HT1080 (cell line): ENCODE measurements at places on chromosomes 4 and X.
A peak's percentile ranks its signal among the peaks of the same experiment; 100 is the strongest.

DNA sequence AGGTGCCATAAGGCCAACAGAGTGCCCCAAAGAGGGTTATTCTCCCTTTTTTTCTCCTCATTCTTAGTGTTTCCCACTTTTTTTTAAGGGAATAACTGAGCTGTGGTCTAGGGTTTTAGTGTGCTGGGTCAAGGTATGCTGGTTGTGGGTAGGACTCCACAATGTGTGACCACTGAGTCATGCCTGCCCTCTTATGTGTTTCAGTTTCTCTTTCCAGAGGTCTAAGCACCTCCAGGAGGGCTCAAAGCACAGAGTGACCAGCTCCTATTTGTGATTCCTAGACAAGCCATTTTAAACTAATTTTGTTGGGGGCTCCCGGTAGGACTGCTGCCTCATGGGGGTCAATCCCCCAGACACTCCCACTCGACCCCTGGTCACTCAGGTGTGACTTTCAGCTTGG lies 80.5 kb upstream of the GC start:
- peak; percentile 5 for DNase-seq

- peak; percentile 41 for DNase-seq
These were observed 315.7 kb downstream of the FBXW7 start for GRCh38 chr4:152220201-152220666.

DNA sequence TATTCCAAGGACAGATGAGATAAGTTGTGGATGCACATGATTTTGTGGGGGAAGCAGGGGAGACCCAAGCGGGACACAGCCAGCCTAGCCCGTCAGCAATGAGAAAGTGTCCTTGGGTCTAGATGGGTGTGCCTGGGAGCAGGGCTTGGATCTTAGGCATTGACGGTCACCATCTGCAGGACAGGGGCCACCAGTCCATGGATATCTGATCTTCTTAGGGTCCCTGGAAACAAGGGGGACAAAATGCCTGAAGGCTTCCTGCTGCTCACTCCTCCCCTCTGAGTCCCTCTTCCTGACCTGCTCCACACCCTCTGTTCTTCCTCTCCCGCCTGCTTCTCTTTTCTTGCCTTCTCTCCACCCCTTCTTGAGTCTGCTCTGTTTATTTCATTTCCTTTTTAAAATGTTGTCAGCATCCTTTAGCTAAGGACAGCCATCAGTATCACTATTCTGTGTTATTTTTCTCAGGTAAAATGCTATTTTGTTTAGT lies 298.4 kb downstream of the RAPGEF2 start:
- DNase-seq, result no peak

DNA sequence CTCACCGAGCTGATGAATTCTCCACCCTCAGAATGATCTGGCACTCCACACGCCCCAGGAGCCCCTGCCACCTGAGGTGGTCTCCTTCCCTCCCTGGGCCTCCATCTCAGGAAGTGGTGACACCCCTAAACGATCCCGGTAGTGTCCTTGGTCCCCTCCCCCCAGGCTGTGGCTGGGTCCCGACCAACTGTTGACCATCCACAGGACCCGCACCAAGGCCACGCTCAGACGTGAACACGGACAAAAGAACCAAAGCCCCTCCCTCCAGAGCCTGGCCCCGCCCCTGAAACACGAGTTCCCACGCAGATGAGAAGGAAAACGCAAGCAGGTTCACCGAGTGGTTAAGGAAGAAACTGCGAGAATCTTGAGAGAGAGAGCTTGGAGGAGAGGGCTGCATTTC lies 16.6 kb downstream of the LRPAP1 start:
- no peak for DNase-seq

DNA sequence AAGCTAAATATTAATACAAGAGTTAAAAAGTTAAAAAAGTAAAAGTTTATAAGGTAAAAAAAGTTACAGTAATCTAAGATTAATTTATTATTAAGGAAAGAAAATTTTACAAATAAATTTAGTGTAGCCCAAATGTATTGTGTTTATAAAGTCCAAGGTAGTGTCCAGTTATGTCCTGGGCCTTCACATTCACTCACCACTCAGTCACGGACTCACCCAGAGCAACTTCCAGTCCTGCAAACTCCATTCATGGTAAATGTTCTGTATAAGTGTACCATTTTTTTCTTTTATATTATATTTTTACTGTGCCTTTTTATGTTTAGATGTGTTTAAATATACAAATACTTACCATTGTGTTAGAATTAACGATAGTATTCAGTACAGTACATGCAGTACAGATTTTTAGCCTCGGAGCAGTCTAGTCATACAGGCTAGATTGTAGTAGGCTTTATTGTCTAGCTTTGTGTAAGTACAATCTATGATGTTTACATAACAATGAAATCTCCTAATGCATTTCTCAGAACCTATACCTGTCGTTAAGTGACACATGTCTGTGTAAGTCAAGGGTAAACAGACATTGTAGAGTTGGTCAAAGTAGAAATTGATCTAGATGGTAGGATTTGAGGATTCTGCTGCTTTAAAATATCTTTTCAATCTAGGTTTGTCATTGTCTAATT lies 197.7 kb downstream of the GC start:
- no peak for DNase-seq

DNA sequence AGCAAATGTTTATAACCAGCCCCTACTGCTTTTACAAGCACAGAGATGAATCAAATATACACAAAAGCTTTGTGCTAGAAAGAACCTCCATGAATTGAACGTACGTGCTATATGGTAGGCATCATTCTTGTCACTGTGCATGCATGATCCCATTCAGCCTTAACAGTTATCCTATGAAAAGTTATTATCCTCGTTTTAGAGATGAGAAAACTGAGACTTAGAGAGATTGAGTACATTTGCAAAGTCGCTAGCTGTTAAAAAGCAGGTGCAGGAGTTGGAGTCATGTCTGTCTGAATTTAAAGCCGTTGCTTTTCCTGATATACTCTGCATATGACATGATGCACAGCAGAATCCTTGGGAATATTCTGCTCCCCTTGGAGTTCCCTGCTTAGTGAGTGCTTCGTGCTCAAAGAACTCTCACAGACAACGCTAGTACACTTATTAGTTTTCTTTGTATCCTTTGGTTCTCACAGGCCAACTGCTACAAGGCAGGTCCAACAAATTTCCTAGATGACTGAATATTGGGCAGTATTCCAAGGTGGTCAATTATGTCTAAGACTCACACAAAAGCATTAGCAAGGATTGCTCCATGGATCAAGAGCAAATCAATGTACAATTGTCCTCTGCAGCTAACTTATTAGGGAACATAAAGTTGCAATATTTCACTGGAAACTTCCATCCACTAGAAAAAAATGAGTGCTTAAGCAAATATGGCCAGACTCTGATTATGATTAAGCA lies 42.8 kb upstream of the TRIM2 start:
- DNase-seq, result no peak

- DNase-seq, result no peak
These were observed 38.9 kb upstream of the TLL1 start for GRCh38 chr4:165834116-165834515.

DNA sequence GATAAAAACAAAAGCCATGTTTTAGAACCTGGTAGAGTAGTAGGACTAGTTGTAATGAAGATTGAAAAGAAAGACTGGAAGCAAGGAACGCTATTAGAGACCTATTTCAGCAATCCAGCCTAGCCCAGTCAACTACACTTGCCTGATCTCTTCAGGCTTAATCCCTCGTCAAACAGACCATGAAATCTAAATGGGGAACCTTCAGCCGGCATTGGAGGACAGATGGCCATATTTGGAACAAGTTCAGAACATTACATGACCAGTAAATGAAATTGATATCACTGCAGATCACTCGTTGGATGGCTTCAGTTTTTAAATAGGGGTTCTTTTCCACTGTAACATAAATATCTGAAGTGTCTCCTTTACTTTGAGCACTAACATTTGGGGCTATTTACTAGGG lies 84.8 kb upstream of the WDR44 start:
- DNase-seq, result no peak

DNA sequence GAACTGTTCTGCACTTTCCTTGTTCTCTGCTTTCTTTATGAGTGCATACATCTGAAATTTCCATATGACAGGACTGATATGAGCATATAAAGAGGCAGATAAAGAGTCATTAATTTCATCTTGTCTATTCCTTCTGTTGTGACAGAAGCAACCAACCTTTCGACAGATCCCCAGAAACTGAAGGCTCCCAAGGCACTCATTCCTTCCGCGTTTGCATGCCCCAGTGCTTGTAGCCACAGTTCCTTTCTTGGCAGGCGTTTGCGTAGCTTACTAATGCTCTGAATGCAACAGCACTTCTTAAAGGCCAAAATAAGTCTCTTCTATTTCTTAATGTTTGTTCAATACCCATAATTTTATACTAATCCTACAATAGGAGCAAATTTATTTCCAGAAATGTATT lies 94.0 kb upstream of the TBL1X start:
- DNase-seq, result no peak

- no peak for DNase-seq
These were observed 131.5 kb upstream of the VEGFC start for GRCh38 chr4:176924238-176924637.

DNA sequence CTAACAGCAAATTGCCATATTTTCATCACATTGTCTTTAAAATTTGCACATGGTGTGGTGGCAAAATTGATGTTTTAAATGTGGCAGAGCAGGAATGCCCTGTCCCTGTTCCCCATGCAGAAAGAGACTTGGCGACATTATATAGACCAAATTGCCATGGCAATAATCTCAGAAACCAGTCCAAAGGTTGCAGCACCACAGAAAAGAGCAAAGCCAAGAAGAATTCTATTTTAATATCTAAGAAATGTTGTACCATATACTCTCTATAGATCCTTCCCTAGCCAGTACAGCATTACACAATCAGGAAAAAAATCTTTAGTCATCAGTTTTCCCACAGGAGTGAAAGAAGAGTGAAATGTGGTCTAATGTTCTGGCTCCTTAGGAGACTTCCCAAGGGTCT lies 80.0 kb downstream of the UGT2B28 start:
- no peak for DNase-seq

DNA sequence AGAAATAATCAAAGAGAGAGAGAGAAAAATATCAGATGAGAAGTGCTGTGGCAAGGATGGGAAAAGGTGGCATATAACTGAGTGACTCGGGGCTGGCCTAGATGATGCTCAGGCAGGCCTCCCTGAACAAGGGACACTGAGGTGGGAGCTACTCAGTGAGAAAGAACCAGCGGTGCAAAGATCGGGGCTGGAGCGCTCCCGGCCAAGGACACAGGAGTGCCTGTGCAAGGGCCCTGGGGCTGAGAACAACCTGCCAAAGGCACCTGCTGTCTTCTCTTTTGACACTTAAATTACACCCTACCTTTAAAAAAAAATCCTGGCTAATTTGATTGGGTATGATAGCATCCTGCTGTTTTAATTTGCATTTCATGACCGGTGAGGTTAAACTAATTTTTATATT lies 77.7 kb upstream of the C4orf50 start:
- no peak for DNase-seq

DNA sequence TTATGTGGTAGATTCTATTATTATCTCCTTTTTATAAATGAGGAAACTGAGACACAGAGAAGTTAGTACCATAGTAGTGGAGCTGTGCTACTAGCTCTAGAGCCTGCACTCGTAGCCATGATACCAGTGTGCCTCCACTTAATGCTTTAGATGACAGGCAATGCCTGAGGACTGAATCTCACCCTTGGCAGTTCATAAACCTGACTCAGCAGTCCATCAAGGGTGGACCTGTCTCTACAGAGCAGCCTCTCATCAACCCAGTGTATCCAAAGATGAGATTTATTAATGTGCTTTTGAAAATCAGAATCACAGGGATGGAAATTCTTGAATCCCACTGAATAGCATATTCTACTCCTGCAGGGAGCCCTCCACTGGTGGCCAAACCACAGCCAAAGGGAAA lies 483.2 kb upstream of the DIPK2B start:
- DNase-seq, result no peak

DNA sequence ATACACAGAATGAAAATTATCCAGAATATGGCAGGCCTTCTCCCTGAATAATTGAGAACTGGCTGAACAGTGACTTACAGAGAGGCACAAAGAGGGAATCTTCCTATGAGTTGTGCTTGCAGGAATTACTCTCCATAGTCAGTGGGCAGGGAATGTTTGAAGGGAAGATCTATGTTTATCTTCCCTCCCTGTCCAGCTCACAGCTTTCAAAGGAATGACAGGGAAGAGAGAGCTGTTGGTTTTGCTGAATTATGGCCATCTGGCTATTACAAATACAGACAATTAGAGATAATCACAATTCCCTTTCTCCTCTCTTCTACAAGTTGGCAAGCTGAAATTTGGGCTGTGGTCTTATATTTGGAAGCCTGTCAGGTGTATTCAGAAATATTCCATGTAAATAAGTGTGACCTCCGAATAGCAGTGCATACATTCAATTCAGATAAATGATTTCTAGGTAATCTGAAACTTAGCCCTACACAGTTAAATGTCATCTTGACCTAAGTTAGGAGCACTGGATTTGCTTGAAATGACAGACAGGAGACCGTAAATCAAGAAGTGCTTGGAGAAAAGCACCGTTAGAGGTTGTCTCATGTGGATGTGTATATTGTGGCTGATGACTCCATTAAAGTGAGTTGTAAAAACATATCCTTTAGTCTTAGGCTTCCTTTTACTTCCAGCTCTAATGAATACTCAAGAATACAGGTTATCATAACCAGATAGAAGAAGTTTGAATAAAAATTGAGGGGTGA lies 136.8 kb downstream of the C4orf33 start:
- no peak for DNase-seq

- DNase-seq, result peak; percentile 72
These were observed 17.1 kb upstream of the ARHGAP10 start for GRCh38 chr4:147714575-147715401.

DNA sequence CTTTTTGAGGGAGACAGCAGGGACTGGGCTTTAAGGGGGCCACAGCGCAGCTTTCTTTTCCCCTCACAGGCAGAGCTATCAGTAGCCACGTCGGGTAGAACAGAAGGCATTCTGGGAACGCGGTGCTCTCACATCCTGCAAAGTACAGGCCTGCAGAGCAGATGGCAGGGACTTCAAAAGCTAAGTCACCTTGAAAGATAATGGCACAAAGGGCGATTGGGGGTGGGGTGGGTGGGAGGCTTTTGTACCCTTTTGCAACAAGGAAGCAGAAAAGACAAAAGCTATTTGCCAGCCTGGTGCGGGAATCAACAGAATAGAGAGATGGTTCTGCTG lies 93.9 kb downstream of the PHKA2 start:
- no peak for DNase-seq

- peak; percentile 90 for DNase-seq
These were observed 213.5 kb downstream of the CBR4 start for GRCh38 chr4:168796362-168797106.

GRCh38 chrX:150409486-150409885 lies 46.4 kb downstream of the MAMLD1 start:
- no peak for DNase-seq

GRCh38 chr4:125306112-125306511 lies 8.6 kb upstream of the FAT4 start:
- DNase-seq, result no peak
